ENCODE measurements at places on chromosomes 12 and 14.

- DNase-seq = no peak
These were observed 1.5 kb upstream of the STAT6 start for GRCh38 chr12:57112492-57113294.

DNA sequence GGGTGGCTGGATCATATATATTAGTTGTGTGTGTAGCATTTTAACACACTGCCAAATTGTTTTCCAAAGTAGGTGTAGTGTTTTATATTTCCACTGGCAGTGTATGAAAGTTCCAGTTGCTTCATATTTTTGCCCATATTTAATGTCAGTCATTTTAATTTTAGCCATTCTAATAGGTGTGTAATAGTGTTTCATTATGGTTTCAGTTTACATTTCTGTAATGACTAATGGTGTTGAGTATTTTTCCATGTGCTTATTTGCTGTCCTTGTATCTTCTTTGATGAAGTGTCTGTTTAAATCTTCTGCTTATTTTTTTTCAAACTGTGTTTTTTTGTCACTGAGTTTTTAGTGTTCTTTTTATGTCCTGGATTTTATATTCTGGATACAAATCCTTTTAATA is 8.7 kb downstream of the TBC1D15 start:
- peak; percentile 27 for DNase-seq

GRCh38 chr14:90625445-90625844 is 190.8 kb downstream of the TTC7B start:
- DNase-seq = no peak

DNA sequence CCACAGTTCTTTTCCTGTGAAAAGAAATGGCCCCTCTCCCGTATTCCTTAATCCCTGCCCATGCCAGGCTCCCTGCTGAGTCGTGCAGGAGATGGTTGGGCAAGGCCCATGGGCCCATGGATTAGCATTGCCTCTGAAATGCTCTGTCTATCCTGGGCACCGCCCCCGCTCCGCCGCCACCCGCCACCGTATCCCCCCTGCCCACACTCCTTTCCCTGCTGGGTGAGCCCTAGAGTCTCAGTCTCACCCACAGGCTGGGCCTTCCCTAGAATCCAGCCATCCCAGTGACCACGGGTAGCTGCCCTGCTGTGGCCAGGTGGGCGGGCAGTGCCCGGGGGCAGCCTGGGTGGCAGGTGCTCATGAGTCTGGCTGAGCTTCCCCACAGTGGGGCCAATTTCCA is 50.6 kb downstream of the TSPAN11 start:
- no peak for DNase-seq

- DNase-seq = no peak
These were observed 214.2 kb downstream of the CACNA1C start for GRCh38 chr12:2266666-2267620.

DNA sequence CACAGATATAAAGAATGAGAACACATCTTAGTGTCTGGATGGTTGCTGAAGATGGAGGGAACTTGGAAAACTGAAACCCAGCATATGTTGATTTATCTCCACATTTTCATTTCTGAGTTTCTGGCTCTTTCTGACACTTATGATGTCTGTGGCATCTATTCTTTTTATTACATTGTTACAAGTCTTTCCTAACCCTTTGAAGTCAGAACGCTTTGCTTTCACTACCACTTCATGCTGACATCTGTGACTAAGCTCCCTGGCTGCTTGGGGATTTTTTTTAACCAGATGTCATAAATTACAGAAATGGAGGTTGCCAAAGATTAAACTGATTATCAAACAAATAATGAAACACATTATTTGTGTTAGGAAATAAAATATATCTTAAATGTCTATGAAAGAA is 188.7 kb downstream of the KITLG start:
- DNase-seq = peak; percentile 89

DNA sequence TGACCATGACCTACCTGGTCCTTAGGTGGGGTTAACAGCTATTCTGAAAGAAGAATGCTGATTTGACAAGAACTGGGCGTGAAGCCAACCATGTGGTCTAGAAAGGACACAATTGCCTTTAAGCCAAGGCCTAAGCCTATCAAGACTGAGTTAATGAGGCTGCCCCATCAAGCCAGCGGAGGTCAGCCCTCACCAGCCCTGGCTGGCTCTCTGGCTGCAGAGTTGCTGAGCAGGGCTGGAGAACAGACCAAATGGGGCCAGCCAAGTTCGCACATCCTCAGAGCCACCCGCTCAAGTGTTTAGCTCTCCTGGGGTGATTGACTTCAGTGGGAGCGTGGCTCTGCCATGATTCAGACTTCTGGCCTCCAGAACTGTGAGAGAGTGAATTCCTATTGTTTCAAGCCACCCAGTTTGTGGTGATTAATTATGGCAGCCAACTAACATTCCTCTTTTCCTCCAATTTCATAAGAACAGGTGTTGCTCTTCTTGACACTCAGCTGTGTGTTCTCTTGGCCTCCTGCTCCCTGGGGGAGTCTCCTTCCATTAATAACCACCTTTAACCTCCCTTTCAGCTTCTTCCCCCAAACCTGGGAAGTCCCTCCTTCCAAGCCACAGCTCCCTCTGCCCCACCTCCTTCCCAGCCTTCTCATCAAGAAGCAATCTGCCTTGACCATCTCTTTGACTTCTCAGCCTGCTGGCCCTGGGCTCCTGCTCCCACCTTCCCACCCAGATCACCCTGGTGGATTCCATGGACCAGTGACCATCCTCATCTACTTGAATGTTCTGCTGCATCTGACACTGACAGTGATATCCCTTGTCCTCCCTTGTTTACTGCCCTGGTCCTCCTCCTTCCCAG is 5.3 kb upstream of the SERPINA5 start:
- DNase-seq = no peak
